ENCODE measurements at places on chromosomes 12 and 14.

DNA sequence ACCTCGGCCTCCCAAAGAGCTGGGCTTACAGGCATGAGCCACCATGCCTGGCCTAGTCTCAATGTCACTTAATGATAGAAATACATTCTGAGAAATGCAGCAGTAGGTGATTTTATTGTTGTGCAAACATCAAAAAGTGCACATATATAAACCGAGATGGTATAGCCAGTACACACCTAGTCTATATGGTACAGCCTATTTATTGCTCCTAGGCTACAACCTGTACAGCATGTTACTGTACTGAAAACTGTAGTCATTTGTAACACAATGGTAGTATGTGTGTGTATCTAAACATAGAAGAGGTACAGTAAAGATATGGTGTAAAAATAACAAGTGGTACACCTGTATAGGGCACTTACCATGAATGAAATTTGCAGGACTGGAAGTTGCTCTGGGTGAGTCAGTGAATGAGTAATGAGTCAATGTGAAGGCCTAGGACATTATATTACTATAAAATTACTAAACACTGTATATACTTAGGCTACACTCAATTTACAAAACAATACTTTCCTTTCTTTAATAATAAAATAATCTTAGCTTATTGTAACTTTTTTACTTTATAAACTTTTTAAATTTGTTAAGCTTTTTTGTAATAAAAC lies 166.7 kb upstream of the SYT1 start:
- DNase-seq: no peak

- no peak for DNase-seq
Measured at GRCh38 chr14:75277815-75278421, 710 bp upstream of the FOS start.

- DNase-seq: no peak
Measured at GRCh38 chr12:68793975-68794652, 13.9 kb upstream of the MDM2 start.

GRCh38 chr12:15728118-15728598 lies 61.0 kb downstream of the EPS8 start:
- DNase-seq: no peak

- DNase-seq: no peak
Measured at GRCh38 chr12:29425722-29426121, 44.8 kb upstream of the ERGIC2 start.

DNA sequence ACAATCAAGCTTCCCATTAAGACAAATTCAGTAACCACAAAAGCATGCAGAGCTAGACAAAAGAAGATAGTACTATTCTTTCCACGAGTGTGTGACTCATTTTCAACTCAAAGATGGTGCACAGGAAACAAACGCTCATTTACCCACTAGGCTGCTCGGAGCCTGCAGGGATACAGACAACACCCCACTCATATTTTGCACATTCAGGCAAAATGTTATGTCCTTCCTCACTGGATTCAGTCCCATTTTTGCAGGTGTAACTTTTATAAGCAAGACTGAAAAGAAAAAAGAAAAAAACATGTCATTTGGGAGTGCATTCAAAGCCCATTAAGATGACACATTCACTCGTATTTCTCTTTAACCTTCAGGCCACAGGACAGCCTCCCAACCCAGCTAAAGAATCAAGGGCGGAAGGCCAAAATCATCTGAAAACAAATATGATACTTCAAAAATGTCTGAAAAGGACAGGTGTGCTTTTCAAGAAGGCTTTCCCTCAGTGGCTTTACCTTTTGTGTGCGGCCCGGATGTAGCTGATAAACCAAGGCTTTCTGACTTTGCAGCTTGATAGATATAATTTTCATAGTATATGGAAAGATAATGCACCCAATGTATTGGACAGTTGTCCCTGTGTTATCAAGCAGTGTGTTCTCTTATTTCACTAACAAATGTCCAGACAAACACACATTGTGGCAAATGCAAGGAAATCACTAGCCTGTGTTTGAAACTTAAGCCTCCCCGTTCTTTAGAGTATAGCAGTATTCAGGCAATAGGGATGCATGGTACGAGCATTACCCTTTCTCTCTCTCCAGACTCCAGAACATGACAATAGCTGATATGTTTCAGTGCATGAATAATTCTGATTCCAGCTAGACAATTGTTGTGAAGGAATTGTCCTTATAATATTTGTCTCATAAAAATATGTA lies 147.8 kb upstream of the KRR1 start:
- DNase-seq: no peak

GRCh38 chr12:130202201-130202600 lies 39.9 kb downstream of the FZD10 start:
- no peak for DNase-seq

GRCh38 chr12:125983094-125983783 lies 918.0 kb downstream of the AACS start:
- no peak for DNase-seq

GRCh38 chr12:26791301-26791791 lies 41.6 kb downstream of the ITPR2 start:
- DNase-seq: no peak

GRCh38 chr14:75049136-75049535 lies 2.1 kb downstream of the MLH3 start:
- no peak for DNase-seq

- no peak for DNase-seq
Measured at GRCh38 chr12:132423820-132424645, 65.9 kb upstream of the FBRSL1 start.

GRCh38 chr12:3075315-3075714 lies 1.9 kb upstream of the TSPAN9 start:
- DNase-seq: no peak

- DNase-seq: no peak
Measured at GRCh38 chr12:71566655-71567054, 97.0 kb downstream of the ZFC3H1 start.

- DNase-seq: no peak
Measured at GRCh38 chr12:17062267-17063036, 456.5 kb upstream of the LMO3 start.

DNA sequence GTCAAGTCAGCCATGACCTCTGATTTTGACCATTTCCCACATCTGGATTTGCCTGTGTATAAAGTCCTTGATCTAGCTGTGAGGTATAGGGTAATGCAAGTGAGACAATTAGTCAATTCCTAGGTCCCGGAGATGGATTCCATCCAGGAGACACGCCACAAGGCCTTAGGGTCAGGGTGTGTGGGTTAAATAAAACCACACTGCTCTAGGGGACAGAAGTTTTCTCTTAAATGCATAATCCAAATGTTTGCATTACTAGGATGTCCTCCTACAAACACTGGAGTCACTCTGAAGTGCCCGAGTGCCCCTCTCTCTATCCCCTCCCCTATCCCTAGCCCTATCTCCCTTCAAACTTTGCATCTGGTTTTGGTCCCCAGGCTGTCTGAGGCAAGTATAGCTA lies 26.8 kb downstream of the LRIG3 start:
- DNase-seq: no peak

GRCh38 chr12:92661269-92661668 lies 41.5 kb upstream of the PLEKHG7 start:
- no peak for DNase-seq

DNA sequence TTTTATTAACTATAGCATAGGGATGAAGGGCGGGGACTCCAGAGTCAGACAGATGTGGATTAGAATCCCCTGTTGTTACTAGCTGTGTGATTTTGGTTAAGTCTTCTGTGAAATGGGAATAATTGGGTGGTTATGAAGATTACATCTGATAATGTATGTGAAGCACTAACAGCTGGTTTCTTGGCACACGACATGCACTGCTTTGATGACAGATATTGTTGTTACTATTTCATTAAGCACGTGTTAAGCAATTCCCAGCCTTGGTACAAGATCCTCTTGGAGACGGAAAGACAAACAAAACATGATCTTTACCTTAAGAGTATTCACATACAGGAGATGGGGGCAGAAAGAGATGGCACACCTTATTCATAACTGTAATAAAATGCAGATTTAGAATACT lies 7.9 kb downstream of the PPFIBP1 start:
- no peak for DNase-seq

DNA sequence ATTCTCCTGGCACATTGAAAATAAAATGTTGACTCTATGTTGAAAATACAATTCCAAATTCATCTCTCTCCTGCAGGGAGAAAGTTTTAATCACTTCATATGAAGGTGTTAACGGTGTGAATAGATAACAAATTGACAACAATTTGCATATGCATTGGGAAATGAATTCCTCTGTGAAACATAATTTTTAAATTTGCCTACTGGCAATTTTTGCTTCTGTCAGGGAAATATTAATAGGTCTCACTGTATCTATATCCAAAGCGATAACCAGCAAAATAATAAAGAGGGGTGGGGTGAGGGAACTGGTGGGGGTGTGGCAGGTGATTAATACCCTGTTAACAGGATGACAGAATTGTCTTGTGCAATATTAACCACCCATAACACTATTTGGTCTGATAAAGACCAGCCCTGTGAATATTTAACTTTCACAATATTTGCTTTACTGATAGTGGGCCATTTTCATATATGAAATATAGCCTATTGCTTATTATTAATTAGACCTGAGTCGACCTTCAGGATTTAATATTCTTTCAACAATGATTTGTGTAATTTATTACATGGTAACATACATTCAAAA lies 239.0 kb upstream of the SSTR1 start:
- no peak for DNase-seq

DNA sequence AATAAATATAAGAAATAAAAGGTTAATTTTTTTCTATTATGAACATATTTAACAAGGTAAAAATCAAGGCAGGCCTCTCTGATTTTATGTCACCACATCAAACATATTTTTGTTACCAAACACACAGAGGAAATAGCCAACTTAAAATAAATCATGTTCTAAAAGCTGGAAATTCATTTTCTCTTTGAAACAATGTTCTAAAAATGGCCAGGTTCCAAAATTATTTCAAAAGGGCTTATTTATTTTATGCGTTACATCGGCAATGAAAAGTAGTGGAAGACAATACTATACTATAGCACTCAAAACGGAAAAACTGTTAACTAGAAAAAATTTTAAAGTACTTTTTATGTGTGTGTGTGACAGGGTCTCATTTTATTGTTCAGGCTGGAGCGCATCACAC lies 24.0 kb upstream of the RASSF8 start:
- no peak for DNase-seq

DNA sequence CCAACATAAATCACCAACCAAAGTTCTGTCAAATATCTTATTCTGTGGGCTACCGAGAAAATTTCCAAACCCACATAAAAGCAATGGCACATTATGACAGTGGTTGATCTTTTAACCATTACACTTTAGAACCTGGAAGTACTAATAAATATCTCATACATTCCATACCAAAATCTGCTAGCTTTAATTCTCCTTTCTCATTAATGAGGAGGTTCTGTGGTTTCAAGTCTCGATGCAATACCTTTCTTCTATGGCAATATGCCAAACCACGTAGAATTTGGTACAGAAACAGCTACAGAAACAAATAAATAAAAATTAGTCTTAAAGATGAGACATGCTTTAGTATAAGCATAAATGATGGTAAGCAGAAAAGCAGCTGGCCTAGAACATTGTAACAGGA lies 100.7 kb downstream of the ELK3 start:
- no peak for DNase-seq

GRCh38 chr12:41652981-41653380 lies 464.9 kb downstream of the PDZRN4 start:
- no peak for DNase-seq

GRCh38 chr12:5085896-5086295 lies 42.2 kb downstream of the KCNA5 start:
- no peak for DNase-seq

GRCh38 chr14:81427348-81428058 lies 27.4 kb upstream of the STON2 start:
- DNase-seq: no peak

DNA sequence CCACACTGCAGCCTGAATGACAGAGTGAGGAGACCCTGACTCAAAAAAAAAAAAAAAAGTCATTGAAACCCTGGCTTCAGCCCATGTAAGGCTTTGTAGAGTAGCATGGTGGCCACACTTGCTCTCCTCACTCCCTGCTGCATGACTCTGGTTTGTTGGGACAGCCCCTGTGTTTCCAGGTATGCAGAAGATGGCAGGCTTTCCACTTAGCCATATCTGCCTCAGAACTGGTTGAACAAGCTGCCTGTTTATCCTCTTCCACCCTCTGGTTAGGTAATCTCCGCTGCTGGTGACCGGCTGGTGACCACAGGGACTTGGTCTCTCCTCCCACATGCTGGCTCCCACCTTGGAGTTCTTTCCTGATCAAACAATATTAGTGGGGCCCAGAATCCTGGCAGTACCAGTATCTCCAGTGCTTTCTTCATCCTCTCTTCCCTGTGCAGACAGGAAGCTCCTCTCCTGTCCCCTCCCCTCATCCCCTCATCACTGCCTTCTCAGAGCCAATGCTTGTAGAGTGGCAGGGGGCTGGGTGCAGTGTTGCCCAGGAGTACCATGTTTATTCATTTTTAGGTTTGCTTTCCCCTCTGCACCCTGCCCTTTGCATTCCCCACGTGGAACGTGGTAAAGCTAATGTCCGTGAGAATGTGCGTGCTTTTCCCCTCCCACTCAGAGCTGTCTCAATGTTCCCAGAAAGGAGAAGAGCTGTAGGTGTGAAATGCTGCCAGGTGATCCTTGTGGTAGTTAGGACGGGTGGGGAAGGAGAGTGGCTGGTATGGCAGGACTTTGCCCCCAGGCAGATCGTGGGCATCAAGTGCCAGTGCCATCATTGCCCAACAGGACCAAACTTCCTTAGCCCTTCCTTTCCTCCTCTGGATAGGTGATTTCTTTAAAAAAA lies 11.3 kb downstream of the ABHD12B start:
- DNase-seq: no peak

GRCh38 chr14:100122481-100123223 lies 36.8 kb downstream of the DEGS2 start:
- no peak for DNase-seq

- DNase-seq: no peak
Measured at GRCh38 chr14:75826599-75826998, 155.2 kb downstream of the TGFB3 start.

DNA sequence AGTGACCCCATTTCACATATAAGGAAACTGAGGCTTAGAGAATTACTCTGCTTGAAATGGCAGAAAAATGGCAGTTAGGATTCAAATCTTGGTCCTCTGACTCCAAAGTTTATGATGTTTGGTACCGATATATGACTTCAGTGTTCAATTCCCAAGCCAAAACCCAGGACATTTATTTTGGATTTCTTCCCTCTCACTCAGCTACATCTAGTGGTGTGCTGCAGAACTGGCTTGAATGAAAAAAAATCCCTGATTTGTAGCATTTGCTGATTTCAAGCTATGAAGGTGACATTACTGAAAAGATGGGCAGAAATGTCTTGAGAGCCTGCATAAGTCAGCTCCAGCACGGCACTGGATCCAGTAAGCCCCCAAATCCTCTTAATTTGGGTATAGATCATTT lies 106.4 kb downstream of the EFCAB11 start:
- no peak for DNase-seq

- no peak for DNase-seq
Measured at GRCh38 chr12:63802012-63802608, 22.4 kb downstream of the RXYLT1 start.
